Renal pelvis (tissue), 12 donors: ENCODE measurements at places on chromosomes 3 and 15. TPM values are rescaled to one million over a fixed set of nuclear protein-coding genes. Genes with fewer than 3 reads are reported as not detected.

Gene ALG1L2
- polyA plus RNA-seq, result 1.2 TPM

DNA sequence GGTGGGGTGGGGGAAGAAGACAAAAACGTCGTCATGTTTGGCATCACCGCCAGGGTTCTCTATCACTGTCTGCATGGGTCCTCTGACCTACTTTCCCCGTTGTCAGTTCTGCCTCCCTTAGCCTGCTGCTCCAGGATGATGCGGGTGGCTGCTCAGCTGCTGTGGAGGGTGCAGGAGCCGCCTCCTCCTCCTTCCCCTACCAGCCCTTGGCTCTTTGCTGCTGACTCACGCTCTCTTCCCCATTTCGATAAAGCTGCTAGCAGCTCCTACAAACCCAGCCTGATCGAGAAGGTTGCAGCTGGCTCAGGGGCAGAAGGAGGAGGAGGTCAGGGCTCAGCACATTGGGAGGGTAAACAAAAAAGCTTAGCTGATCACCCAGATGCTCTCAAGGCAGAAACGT is 49.5 kb upstream of the SEC13 start:
- DNase-seq, result no peak

Gene CADPS
- 2.2 TPM for polyA plus RNA-seq

Gene SCAANT1
- 0.61 TPM for polyA plus RNA-seq

DNA sequence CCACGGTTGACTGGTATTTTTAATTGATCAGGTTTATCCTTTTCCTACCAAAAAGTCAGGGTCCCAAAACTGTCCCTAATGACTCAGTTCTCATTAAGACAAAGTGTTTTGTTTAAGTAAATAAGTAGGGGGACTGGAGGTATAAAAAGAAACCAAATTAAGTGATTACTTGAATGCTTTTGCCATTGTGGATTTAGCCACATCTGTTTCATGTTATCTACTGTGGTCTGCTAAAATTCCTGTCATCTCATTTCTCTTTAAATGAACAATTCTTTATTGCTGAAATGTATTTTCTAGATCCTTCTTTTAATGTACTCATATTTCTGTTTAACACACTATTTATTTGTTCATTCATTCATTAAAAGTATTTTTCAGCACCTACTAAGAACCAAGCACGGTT is 625.9 kb upstream of the ADAMTS9 start:
- no peak for DNase-seq

DNA sequence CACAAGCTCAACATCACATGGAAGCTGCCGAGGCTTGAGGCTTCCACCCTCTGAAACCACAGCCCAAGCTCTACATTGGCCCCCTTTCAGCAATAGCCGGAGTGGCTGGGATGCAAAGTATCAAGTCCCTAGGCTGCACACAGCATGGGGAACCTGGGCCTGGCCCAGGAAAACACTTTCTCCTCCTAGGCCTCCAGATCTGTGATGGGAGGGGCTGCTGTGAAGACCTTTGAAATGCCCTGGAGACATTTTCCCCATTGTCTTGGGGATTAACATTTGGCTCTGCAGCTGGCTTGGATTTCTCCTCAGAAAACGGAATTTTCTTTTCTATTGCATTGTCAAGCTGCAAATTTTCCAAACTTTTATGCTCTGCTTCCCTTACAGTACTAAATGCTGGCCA is 18.2 kb downstream of the HRG start:
- no peak for DNase-seq

DNA sequence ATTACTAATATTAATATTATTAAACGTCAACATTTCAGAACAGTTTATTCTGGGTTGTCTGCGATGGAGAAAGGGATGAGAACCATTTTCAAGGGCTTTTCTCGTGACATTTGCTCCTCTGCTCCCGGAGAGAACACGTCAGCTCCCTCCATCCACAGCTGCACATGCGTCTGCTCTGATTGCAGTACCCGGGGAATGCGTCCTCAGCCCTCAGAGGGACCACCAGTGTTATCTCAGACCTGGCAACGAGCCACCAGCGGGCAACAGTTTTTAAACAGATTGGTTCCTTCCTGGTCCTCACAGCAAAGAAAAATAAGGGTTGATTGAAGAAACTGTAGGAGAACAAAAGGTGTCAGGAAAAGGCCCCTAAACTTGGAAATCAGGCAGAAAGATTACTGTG is 202.2 kb upstream of the ADAMTS9 start:
- DNase-seq, result no peak

Gene SPG11
- 80.9 TPM for polyA plus RNA-seq

Gene MAP2K5
- 20.9 TPM for polyA plus RNA-seq

Gene NOX5
- polyA plus RNA-seq, result 0.73 TPM

- no peak for DNase-seq
Observed at GRCh38 chr3:36965440-36965839, 20.6 kb upstream of the TRANK1 start.

DNA sequence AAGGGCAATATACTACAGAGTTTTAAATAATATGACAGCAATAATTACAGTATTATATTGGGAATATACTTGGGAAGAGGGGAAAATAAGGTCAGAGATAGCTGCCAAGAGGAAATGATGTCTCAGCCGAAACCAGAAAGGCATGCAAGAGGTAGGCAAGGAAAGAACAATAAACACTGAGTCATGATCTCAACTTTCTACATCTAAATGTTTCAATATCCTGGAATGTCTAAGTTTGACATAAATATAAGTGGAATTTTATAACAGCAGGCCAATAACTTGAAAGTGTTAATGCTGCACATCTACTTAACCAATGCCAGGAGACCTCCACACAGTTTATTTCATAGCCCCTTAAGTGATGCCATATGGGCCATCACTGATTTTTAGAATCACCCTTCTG is 99.8 kb upstream of the CPNE4 start:
- DNase-seq, result no peak

Gene MB21D2
- polyA plus RNA-seq, result 18.6 TPM
